ENCODE measurements at places on chromosomes 2 and 18.

- peak; percentile 75 for DNase-seq
Observed at GRCh38 chr2:174495365-174496012, 8.7 kb upstream of the GPR155 start.

DNA sequence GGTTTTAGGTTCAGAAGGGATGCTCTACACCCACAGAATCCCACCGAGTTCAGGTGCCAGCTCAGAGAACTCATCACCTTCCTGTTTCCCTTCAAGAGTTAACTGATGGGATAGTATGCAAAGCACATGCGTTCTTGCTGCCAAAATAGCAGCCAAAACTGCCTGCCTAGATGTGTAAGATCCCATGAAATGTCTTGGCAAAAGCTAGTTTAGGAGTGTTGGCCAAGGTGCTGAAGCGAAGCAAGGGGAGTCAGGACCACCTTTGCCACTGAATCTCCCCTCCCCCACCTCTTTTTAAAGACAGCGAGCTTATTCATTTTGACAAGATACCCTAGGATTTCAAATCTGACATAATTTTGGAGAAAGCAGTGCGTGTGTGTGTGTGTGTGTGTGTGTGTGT is 2.1 kb downstream of the DOCK10 start:
- no peak for DNase-seq

DNA sequence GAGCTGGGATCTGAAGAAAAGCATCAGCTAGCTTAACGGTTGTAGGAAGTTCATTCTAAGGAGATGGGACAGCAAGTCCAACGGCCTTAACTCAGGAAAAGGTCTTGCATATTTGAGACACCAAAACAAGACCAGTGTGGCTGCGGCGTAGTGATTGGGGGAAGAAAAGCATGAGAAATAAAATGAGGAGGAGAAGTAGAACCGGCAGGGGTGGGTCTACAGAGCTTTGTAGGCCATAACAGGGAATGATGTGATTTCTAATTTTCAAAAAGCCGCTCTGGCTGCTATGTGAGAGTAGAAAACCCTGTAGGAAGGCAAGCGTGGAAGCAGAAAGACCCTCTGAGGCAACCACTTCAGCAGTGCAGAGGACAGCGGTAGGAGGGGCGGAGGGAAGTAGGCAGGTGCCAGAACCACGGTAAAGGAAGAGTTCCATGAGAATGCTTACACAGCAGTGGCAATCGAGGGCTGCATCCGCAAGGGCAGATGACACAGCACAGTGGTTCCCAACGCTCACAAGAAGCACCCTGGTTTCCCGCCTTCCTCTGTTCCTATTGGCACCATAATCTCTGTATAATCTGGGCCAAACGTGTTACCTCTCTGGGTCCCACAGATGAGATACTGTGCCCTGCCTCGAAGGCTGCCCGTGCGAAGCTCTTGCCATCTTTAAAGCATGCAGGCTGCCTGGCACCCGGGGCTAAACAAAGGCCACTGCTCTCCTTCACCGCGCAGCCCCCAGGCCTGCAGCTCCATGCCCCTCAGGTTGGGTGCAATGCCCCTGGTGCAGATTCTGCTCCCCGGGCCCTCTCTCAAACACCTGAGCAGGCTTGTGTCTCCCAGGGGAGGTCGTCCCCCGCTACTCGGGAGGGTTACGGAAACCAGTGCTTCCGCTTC is 795 bp downstream of the ANKRD39 start:
- DNase-seq, result peak; percentile 63

DNA sequence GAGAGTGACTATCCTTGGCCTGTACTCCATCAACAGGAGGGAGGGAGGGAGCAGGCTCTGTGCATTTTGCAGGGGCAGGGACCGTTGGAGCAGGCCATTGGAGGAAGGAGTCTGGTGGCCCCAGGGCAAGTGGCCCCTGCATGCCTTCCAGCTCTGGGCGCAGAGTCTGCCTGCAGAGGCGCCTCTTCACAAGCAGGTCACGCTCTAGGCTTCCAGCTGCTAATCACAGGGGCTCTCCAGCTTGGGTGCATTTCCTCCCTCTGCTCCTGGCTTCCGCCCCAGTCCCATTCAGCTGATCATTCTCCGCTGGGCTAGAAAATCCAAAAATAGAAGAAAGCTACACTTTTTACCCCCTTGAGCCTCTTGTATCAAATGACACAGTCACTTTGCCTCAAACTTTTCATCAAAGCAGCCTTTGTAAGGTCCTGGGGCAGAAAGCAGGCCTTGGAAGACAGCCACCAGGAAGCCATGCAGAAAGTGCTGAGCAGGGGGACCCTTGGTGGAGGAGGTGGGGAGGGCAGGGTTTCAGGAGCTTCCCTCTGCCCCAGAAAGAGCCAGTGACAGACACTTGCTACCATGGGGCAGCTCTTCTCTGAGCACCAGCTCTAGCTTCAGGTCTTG is 11.3 kb downstream of the TMEM247 start:
- DNase-seq, result peak; percentile 87

DNA sequence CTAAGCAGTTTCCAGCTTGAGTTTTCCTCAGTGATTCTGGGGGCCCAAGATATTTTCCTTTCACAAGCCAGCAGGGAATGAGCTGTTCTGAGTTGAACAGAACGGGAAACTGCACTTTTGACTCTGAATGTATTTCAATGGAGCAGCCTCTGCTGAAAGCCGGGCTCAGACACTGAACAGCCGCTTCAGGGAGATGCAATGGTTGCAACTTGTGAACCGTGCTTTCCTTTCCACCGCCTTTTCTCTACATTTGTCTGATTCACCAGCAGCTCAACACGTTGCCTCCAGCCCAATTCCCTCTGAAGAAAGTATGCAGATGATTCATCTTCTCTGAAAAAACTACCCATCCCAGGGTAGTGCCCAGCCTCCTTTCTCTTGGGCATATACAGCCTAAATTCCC is 119.3 kb upstream of the PKDCC start:
- no peak for DNase-seq

GRCh38 chr2:134623796-134624195 is 95.0 kb downstream of the TMEM163 start:
- no peak for DNase-seq

- no peak for DNase-seq
Observed at GRCh38 chr2:7692657-7693161, 775.5 kb downstream of the RNF144A start.

- no peak for DNase-seq
Observed at GRCh38 chr2:185980944-185981343, 242.3 kb downstream of the FSIP2 start.

- DNase-seq, result no peak
Observed at GRCh38 chr18:72147830-72148229, 396.3 kb downstream of the CBLN2 start.

- no peak for DNase-seq
Observed at GRCh38 chr2:3323360-3324035, 54.1 kb downstream of the EIPR1 start.

GRCh38 chr2:196453613-196454047 is 185.9 kb upstream of the CCDC150 start:
- peak; percentile 24 for DNase-seq

- DNase-seq, result no peak
Observed at GRCh38 chr2:147487286-147487977, 357.4 kb upstream of the ACVR2A start.

DNA sequence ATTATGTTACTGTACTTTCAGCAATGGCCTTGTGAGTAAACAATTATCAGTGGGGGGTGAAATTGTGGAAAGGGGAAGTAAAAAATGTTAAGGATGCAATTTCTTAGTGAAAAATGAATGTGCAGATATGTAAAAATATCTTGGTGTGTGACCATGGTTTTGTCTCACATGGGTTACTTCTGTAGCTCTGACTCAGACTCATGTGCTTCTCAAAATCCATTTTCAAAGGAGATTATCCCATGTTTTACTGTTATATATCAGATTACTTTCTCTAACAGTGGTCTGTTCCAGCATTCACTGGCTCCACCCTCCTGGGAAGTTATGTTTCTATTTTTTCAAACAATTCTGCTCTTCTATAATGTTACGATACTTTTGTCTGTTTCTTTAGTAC is 298.2 kb upstream of the COL3A1 start:
- no peak for DNase-seq

DNA sequence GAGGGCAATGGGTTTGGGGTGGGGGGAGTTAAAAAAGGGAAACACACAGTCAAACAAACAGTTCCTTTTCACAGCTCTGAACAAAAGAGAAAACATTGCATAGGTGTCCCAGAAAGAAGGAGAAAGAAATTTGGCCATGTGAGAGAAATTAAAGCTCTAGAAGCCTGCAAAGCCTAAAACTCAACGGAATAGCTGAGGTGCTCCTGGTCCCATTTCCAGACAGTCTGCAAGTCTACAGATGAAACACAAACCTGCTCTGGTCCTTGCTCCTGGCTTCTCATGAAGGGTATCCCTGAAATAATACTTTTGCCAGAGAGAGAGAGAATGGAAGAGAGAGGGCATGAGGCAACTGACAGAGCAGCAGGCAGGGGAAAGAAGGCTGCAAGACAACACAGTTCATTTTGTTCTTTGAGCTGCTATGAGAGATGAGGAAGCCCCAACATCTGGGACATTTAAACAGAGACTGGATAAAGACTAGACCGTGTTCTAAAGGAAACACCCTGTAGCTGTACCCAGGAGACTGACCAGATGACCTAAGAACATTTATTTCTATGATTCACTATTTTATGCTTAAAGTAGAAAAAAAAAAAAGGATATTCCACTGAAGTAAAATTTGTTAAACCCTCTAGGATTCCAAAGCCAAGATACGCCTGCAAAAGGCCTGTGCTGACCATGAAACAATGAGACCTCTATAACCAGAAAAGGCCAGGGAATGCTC is 57.3 kb upstream of the CYP26B1 start:
- peak; percentile 8 for DNase-seq

DNA sequence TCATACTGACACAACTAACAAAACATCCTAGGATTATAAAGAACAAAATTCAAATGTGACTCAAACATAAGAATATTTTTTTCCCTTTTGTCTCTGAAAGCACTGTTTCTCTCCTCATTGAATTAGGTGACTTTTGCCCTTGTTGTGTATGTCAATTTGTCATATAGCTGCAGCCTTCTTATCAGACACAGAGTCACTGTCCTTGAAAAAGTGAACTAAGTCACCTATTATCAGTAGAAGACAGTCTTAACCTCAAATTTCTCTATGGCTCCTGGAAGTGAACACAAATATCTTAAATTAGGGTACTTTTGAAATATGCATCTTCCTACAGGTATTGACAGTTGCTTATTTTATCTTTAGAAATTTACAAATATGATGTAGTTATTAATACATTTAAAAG is 360.6 kb downstream of the NBAS start:
- no peak for DNase-seq

GRCh38 chr2:128369602-128370467 is 51.2 kb upstream of the HS6ST1 start:
- DNase-seq, result no peak

GRCh38 chr2:175612280-175612679 is 389.8 kb downstream of the LNPK start:
- no peak for DNase-seq

DNA sequence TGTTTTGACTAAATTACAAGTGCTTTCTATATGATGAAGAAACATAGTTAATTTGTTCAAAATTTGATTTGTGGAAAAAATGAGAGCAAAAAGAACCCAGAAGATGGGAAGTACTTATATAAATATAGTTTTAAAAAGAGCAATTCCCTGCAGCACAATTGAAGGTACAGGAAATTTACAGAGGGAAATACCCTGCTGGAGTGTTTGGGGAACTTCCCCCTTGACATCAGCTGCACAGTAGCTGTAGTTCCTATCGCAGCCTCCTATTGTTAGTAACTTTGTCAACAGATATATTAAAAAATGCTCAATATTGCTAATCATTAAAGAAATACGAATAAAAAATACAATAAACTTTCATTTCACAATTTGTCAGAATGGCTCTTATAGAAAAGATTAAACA is 1118.8 kb upstream of the ZEB2 start:
- no peak for DNase-seq

- DNase-seq, result no peak
Observed at GRCh38 chr2:131022731-131023130, 70.5 kb downstream of the FAM168B start.

Data from Ammon's horn (tissue), 1 donor.